Activated CD4-positive, alpha-beta T cell treated with anti-CD3 and anti-CD28 coated beads, Interleukin-2, amount 50 U/mL, for 48 hours (primary cell): ENCODE measurements at places on chromosomes 2 and 18.

GRCh38 chr2:187959821-187960220 is 331.9 kb upstream of the GULP1 start:
- DNase-seq: no peak

- DNase-seq: no peak
These were observed 17.0 kb upstream of the LINC00305 start for GRCh38 chr18:64165906-64166305.

- no peak for DNase-seq
These were observed 658.9 kb upstream of the NXPH2 start for GRCh38 chr2:139439100-139439499.

DNA sequence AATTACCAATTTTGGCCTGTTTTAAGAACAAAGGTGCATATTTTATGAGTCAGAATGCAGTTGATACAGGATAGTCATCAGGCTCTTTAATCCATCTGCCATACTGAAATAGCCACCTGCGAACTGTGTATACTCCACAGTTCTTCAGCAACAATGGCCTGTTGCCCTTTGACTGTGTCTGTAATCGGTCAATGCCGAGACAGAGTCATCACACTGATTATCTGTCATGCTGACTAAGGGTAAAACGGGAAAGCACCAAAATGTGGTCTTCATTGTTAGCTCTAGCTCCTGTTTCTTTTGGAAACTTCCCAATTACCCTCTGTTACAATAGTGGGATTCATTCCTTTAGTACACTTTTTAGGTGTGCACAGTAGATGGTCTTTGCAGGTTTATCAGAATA is 871.7 kb downstream of the DPP10 start:
- DNase-seq: no peak

- peak; percentile 10 for DNase-seq
These were observed 112.0 kb downstream of the QPCT start for GRCh38 chr2:37456479-37456878.

GRCh38 chr2:24354957-24355356 is 5.4 kb downstream of the ITSN2 start:
- DNase-seq: no peak

- DNase-seq: no peak
These were observed 99.3 kb upstream of the DNAJC10 start for GRCh38 chr2:182616471-182617393.

GRCh38 chr18:45081566-45082181 is 401.0 kb downstream of the SETBP1 start:
- no peak for DNase-seq

GRCh38 chr18:4586731-4587130 is 131.6 kb upstream of the DLGAP1 start:
- DNase-seq: no peak

DNA sequence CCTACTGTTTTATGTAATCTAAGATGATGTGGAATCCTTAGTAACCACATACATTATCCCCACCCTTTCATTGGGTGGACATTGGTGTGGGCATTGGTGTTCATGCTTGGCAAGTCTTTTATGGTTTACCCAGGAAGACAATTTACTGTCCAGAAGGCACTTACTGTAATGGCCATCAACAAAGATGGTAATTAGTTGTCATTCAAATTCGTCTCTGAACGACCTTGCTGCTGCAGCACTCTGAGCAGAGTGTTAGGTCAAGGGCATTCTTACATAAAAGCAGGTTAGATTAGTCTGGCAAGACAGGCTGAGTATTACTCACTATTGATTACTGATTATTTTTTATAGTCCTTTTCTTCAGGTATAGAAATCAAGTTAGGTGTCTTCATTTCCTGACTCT is 447.9 kb downstream of the XIRP2 start:
- DNase-seq: no peak

DNA sequence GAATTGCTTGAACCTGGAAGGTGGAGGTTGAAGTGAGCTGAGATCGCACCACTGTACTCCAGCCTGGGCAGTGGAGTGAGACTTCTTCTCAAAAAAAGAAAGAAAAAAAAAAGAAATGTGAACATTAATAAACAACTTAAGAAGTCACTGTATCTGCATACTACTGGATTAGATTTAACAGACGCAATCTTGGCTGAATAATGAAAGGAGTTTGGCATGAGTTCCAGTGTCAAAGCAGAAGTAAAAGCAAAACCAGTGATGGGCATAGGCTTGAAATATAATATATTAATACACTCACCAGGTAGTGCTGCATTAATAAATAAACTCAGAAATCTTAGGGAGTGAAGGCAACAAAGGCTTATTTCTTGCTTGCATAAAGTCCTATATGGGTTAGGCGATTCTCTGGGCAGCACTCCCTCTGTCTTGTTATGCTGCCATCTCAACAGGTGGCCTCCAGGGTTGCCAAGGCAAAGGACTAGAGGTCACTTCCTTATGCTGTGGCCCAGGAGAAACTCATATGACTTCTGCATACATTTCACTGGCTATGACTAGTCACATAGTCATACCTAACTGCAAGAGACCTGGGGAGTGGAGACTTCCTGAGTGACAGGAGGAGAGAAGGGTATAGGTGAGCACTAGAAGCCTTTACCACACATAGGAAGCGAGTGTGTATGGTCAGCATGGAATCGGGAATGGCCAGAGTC is 296.2 kb upstream of the SPRED2 start:
- DNase-seq: no peak

GRCh38 chr2:237591141-237591881 is 777 bp upstream of the RAB17 start:
- no peak for DNase-seq

- peak; percentile 61 for DNase-seq
These were observed 12.3 kb upstream of the TEX51 start for GRCh38 chr2:126886211-126886915.

- no peak for DNase-seq
These were observed 105.1 kb upstream of the TTC27 start for GRCh38 chr2:32522770-32523169.

DNA sequence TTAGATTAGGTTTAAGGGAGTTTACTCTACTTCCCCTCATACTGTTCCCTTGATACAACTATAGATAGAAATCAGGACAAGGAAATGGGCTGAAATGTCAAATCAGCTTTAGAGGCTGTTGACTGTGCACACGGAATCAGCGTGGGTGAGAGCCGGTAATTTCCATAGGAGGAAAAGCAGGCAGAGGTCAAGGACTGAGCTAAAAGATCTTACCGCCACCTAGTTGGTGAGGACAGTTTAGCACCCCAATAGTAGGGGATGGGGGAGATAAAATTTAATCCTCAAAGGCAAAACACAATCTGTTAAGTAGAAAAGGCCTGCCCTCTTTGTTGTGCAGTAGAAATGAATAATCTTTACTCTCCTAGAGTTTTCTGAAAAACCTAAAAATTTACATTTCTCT is 1154.5 kb upstream of the CHAC2 start:
- no peak for DNase-seq
